Activated CD4-positive, alpha-beta T cell treated with anti-CD3 and anti-CD28 coated beads for 24 hours (primary cell): ENCODE measurements at places on chromosomes 3 and 15.

- DNase-seq: no peak
Observed at GRCh38 chr3:71858503-71859122, 73.7 kb upstream of the PROK2 start.

DNA sequence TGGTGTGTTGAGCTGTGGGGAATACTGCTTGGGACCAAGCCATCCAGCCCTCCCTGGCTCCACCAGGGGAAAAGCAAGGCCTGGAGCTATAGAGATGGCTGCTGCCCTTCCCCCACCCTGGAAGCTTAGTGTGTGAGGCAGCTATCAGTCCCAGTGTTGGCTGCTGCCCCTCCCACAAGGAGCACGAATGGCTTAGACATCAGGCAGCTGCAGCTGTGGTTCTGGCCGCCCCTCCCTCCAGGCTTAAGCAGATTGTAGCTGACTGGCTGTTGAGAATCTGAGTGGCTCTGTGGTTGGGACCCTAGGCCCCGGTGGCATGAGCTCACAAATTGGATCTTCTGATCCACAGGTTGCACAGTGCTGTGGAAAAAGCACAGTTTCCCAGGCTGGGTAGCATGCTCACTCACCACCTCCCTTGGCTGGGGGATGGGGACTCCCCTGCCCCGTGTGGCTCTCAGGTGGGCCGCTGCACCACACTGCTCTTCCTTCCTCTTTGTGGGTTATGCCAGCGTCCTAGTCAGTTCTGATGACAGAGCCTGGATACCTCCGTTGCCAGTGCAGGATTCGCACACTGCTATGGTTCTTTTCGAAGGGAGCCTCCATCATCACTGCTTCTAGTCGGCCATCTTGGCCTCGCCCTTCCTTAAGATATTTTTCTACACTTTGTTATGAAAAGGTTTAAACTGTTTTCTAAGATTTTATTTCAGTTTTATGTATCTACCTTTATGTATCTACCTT, 21.2 kb upstream of the SUCNR1 start:
- no peak for DNase-seq

DNA sequence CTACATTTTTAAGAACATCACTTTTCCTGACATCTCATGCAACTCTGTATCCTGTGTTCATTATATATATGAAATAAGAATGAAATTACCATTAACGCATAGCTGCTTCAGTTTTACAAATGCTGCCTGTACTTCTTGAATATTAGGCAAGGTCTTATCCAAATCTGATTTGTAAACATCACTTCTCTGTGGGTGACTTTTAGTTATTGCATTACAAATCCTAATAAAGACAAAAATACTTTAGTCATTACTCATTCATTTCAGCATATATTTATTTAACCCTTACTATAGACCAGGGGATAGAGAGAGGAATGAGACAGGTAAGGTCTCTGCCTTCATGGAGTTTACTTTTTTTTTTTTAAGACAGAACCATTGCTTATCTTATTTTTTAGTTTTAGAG, 36.8 kb downstream of the MTMR10 start:
- no peak for DNase-seq

GRCh38 chr3:143506190-143506589, 342.1 kb downstream of the SLC9A9 start:
- no peak for DNase-seq

GRCh38 chr15:91077029-91077428, 23.0 kb upstream of the SV2B start:
- no peak for DNase-seq

DNA sequence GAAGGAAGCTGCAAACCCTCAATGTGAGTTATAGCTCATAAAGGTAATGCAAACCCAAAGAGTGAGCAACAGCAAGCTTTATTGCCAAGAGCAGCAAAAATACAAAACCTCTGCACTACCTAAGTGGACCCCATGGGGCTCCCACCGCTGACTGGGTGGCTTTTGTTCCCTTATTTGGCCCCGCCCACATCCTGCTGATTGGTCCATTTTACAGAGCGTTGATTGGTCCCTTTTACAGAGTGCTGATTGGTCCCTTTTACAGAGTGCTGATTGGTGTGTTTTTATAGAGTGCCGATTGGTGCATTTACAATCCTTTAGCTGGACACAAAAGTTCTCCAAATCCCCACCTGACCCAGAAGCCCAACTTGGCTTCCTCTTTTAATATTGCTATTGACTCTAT, 154.5 kb upstream of the NSMCE3 start:
- DNase-seq: no peak

DNA sequence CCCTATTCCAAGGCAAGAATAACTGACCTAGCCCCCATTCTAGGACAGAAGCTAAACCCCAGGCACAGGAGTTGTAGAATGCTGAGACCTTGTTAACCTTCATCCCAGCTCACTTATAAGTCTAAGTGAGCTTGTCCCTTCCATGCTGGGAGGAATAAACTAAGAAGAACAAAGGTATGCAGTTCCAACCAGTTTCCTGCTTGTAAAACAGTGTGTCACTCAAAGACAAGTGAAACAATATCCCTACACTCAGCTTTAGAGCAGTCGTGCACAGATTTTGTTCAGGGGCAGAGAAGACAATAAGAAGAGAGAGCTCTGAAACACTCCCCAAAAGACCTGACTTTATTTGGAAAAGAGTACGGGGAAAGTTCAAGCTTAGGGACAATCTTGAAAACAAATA, 292.1 kb downstream of the CGGBP1 start:
- DNase-seq: no peak

- no peak for DNase-seq
Observed at GRCh38 chr3:168531116-168531515, 435.4 kb upstream of the GOLIM4 start.

DNA sequence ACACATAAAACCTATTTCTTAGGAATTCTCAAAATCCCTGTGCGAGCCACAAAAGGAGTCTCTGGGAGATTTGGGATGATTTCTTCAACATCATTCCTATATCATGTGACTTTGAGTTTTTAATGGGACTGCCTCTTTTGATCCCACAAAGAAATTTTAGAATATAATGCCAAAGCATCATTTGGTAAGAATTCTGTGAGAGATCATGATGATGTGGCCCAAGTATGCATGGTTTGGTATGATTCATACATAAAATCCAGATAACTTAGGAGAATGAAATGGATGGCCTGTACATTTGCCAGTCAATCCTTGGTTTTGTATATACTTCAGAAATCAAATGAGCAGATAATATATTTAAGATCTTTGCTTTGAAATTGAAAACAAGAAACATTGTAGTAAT, 61.3 kb downstream of the UBE2E2 start:
- DNase-seq: no peak

DNA sequence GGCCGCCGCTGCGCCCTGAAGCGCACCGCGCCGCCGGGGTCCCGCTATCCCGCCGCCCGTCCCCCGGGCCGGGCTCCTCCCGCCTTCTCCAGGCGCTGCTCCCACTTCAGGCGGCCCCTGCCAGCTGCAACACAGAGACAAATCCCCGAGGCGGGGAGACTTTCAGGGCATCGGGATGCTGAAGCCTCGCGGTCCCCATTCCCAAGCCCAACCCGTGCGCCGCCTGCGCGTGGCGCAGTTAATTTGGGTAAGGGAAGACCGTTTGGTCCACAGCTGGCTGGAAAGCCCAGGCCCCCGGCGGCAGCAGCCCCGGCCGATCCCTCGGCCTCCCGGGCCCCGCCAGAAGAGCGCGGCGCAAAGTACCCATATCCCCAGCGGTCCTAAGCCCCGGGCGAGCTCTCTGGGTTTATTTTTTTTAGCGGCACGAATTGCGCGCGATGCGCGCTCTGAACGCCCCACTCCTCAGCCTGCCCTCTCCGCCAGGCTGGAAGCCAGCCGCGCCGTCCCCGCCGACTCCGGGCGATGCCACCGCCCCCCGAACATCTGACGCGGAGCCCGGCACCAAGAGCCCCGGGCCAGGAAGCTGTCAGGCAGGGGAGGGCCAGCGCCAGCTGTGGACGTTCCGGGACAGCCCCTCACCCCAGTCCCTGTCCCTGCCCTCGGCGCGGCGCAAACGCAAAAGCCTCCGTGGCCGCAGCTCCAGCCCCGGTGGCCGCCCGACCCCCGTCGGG, 517 bp downstream of the FBN1 start:
- no peak for DNase-seq

DNA sequence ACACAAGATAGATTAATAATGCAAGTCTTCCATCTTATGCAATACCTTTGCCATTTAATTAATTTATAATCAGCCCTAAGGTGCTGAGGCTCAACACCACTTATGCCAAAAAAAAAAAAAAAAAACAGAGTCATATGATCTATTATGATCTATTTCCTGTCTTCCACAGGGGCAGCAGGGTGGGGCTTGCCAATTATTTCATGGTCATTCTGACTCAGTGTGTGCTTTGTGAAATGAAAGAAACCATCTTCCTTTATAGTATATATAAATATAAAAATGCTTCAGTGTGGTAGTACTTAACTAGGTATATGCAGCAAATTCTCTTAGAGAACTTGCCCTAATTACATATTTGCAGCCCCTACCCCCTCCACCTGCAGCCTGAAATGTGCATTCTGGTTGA, 7.2 kb upstream of the RARB start:
- DNase-seq: no peak

DNA sequence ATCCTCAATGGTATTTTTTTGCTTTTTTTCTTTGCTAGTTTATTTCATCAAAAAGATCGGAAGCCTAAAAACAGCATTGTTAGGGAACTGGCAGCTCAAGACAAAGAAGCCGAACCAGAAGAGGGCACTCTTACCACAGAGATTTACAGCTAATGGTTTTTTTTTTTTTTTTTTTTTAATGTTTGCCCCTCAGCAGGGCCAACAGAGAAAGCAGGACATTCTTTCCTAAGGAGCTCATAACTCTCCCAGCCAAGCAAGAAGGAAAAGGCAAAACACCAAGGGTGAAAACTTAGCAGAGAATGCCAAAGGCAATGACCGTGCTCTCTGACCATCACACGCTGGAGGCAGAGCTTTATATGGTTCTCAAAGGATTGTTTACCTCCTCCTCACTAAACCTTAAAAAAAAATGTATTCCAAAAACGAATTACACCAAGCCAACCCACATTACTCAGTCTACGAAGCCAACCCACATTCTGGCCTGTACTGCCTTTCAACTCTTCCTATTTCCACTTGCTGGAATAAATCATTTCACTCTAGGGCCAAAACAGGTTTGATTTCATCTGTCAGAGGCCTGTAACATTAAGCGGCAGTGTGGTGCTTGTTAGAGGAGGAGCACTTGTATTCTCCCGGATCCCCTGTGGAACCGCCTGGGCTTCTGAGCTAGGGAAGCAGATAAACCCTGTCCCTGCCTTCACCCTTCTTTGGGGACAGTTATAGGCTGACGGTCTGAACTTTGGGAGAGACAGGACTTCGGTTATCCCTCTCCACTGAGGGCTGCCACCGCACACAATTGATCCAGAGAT, 35.6 kb upstream of the GYG1 start:
- DNase-seq: no peak

DNA sequence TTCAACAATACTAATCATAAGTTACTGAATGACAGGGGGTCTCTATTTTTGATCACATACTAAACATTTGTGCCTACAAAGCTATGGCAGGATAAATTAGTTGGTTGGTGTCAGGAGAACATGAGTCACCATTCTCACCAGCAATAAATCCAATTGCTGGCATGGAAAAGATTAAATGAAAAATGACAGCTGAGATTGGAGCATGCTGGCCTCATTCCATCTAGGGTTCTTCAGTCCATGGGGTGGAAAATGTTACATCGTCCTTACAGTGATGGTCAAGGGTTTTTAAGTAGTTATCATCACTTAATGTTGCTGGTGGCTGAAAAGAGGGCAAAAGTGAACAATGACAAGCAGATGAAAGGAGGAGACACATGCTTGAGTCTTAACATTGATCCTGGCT, 180.1 kb upstream of the BCL6 start:
- no peak for DNase-seq

DNA sequence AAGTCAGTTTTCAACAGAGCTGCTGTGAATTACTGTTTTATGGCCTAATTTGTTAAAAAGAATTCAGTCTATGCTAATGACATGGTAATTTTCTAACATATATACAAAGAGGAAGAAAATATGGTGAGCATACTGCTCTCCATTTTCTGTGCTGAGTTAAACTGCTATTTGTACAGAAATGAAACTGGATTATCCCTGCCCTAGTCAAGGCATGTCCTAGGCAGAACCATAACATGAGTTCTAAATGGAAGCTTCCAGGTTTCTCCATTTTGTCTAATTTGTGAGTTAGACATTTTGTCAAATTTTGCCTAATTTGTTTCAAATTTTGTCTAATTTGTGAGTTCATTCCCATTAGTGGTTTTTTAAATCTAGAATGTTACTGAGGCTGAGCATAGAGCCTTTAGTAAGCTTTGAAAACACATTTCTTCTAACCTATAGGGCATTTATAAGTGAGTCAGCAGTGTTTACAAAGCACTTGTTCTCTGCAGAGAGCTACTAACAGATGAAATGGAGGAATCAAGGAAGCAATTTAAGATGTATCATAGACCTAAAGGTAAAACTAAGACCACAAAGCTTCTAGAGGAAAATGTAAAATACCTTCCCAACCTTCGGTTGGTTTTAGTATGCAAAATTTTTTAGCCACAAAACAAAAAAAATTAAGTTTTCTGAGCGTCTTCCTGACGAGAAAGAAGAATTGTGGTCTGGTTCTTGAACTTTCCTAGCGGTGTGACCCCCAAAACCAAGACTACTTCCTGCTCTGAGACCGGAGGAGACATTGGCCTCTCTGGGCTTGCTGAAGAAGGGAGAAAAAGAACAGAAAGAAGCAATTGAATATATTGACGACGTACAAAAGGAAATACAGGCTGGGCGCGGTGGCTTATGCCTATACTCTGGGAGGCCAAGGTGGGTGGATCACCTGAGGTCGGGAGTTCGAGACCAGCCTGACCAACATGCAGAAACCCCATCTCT, 9.8 kb downstream of the P2RY14 start:
- DNase-seq: no peak

DNA sequence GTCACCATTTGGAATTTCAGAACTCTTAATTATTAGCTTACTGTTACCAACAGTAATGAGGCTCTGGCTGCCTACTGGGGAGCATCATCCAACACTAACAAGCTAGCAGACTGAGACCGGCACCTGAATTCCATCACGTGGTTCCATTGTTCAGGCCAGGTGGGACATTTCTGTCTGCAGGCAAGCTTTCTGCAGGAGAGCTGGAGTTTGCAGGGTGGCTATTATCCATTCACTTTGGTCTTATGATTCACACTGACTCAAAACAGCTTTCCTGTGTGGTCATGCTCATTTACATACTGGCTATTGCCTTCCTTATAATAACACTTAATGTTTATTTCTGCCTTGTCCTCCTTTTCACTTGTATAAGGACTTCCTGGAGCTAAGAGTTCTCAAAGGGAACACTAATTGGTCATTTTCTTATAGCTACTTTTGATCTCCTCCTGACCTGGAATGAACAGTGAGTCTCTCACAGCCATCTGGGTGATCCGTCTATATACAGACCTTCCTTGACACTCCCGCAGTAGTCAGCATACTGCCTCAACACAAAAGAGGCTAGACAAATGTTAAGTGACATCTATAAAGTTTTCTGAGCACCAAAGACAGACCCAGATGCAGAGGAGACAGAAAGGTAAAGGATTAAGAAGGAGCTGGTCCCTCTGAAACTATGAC, 695.4 kb downstream of the FHIT start:
- no peak for DNase-seq

GRCh38 chr3:164468055-164468454, 610.2 kb downstream of the SI start:
- DNase-seq: no peak
